ENCODE measurements at places on chromosomes 5 and 9. TPM values are rescaled to one million over a fixed set of nuclear protein-coding genes. Genes with fewer than 3 reads are reported as not detected.

DNA sequence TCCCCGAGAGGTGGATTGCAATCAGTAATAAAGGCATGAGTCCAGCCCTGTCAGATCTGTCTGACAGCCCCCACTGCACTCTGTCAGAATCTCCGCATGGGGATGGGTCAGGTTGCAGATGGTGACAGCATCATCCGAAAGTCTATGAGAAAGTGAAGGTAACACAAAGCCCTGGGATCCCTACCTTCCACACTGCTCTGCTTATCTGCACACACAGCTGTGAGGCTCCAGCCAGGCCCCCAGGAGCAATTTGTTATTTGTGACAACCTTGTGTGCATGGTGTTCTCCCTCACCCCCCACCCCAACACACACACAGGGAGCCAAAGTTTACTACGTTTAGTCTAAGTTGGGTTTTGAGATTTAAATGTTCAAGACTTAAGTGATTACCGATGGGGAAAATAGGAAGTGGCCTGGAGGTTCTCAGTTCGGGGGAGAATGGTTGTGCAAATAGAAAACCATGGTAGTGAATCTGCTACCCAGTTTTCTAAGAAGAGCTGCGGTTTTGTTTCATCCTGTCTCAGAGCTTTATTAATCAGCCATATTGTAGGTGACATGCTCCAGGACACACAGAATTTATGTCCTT, 92.7 kb downstream of the SV2C start:
- H3K36me3 ChIP-seq, result no peaks in the 10 kb centered on the region
- H3K27ac ChIP-seq, result no peak overlapping the region
- peaks cover 5% of the 10 kb centered on the region for H3K27me3 ChIP-seq
- H3K4me1 ChIP-seq, result no peaks in the 10 kb centered on the region
- no peak overlapping the region for H3K4me3 ChIP-seq

- no peak overlapping the region for H3K27ac ChIP-seq
- no peaks in the 10 kb centered on the region for H3K4me1 ChIP-seq
- no peak overlapping the region for H3K4me3 ChIP-seq
- no peak for DNase-seq
- no peaks in the 10 kb centered on the region for H3K36me3 ChIP-seq
- no peaks in the 10 kb centered on the region for H3K27me3 ChIP-seq
Observed at GRCh38 chr5:68047035-68047434, 168.5 kb upstream of the PIK3R1 start.

DNA sequence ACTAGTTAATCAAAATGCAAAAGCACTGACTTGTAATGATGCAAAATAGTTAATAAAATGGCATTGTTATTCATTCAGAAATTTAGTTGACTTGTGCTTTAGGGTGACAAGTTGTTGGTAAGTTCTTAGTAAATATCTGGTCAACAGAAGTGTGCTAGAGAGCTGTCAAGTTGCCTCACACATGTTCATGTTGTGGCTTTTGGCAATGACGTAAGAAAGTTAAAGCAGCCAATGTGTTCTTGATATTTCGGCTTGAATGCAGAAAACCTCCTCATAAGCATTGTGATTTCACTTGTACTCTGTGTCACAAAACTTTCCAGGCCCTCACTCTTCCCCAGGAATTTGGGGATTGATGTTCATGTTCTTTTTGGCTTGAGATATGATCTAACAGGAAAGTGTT, 626.7 kb downstream of the PRR16 start:
- H3K27ac ChIP-seq, result no peak overlapping the region
- H3K27me3 ChIP-seq, result no peaks in the 10 kb centered on the region
- DNase-seq, result no peak

- H3K4me3 ChIP-seq, result no peak overlapping the region
- H3K27ac ChIP-seq, result no peak overlapping the region
- peaks cover 2% of the 10 kb centered on the region for H3K4me1 ChIP-seq
- H3K36me3 ChIP-seq, result no peaks in the 10 kb centered on the region
Observed at GRCh38 chr9:115746496-115746895, 407.1 kb upstream of the PAPPA start.

The SMIM33 gene
- not detected for total RNA-seq

All from SJCRH30 (cell line).